ENCODE measurements at places on chromosomes 1 and 21. TPM values are rescaled to one million over a fixed set of nuclear protein-coding genes. Genes with fewer than 3 reads are reported as not detected.
A peak's percentile ranks its signal among the peaks of the same experiment; 100 is the strongest.

DNA sequence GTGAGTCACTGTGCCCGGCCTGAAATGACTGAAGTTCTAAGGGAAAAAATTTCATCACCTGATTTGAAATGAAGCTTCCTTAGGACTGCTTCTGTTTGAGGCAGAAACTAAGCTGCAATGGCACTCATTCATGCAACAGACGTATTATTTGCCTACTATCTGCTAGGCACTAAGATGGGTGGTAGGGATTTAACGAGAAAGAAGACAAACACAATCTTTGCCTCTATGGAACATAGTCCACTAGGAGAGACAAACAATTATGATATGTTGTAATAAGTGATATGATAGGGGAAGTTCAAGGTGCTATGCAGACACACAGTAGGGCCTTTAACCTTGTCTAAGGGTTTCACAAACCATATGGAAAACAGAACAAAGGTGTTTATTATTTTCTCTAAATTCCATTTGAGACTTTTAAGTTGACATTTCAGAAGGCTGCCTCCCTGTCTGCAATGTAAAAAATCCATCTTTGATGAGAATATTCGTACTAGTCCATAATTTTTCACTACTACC, 11.3 kb downstream of the LIX1L start:
- H3K36me3 ChIP-seq, result peaks cover 18% of the 10 kb centered on the region
- H3K27ac ChIP-seq, result no peak overlapping the region
- H3K4me1 ChIP-seq, result peaks cover 24% of the 10 kb centered on the region

GRCh38 chr1:161427733-161428516, 60.2 kb upstream of the CFAP126 start:
- H3K4me1 ChIP-seq, result peaks cover 13% of the 10 kb centered on the region
- H3K36me3 ChIP-seq, result no peaks in the 10 kb centered on the region
- H3K27me3 ChIP-seq, result peaks cover 64% of the 10 kb centered on the region
- DNase-seq, result peak; percentile 37
- peak overlapping the region; percentile 57 for H3K4me3 ChIP-seq

GRCh38 chr1:206955476-206956451, 9.5 kb upstream of the PIGR start:
- no peaks in the 10 kb centered on the region for H3K27me3 ChIP-seq
- no peak overlapping the region for H3K27ac ChIP-seq
- no peak overlapping the region for H3K4me3 ChIP-seq

GRCh38 chr1:13549521-13549920, 34.1 kb upstream of the PDPN start:
- no peak for DNase-seq
- no peaks in the 10 kb centered on the region for H3K36me3 ChIP-seq
- H3K27me3 ChIP-seq, result peaks cover 3% of the 10 kb centered on the region

DNA sequence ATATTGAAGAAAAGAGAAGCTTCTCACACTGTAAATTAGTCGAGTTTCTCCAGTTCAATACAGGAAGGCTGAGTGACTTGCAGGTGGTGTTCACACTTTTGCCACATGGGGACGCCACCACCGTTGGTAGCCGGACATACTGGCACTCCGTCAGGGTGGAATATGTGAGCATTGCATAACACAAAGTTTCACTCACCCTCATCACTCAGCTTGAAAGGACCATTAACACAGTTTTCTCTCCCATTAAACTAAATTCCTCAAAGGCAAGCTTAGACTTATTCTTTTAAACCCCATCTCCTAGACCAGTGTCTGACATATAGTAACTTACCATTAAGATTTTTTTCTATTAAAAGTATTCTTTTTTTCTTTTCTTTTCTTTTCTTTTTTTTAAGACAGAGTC, 105.3 kb upstream of the SERBP1 start:
- H3K4me1 ChIP-seq, result no peaks in the 10 kb centered on the region
- H3K27me3 ChIP-seq, result no peaks in the 10 kb centered on the region
- H3K4me3 ChIP-seq, result no peak overlapping the region
- H3K27ac ChIP-seq, result no peak overlapping the region
- no peaks in the 10 kb centered on the region for H3K36me3 ChIP-seq
- peak; percentile 53 for DNase-seq

DNA sequence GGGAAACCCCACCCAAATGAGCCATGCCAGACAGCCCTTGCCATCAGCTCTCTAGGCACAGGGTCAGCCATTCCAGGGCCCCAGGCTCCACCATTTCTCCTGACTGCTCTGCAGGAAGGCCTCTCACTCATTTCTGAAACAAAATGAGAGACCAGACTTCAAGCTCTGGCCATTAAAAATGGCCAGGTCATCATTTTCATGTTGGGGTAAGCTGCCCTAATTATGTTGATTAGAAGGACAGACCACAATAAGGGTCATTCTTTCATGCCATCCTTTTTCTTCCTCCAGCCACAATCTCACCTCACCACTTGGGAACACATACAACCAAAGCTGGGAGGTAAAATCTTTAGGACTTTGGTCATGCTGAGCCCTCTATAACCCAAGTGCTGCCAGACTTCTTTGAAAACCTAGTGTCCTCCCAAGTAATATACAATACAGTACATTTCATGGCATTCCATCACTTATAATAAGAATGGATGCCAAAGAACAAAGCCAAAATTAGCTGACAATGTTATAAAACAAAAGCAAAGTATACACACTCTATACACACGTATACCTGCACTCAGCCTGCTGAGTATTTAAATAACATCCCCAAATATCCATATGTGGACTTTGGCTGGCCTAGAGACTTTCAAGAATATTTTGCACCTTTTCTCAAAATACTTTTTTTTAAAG, 22.4 kb upstream of the RBBP5 start:
- H3K27ac ChIP-seq, result no peak overlapping the region
- H3K27me3 ChIP-seq, result no peaks in the 10 kb centered on the region
- no peak overlapping the region for H3K4me3 ChIP-seq
- no peak for DNase-seq
- H3K36me3 ChIP-seq, result peaks cover 10% of the 10 kb centered on the region

GRCh38 chr1:36869826-36870225, 164.5 kb downstream of the GRIK3 start:
- no peaks in the 10 kb centered on the region for H3K27me3 ChIP-seq
- H3K36me3 ChIP-seq, result no peaks in the 10 kb centered on the region
- H3K27ac ChIP-seq, result no peak overlapping the region
- H3K4me1 ChIP-seq, result no peaks in the 10 kb centered on the region

DNA sequence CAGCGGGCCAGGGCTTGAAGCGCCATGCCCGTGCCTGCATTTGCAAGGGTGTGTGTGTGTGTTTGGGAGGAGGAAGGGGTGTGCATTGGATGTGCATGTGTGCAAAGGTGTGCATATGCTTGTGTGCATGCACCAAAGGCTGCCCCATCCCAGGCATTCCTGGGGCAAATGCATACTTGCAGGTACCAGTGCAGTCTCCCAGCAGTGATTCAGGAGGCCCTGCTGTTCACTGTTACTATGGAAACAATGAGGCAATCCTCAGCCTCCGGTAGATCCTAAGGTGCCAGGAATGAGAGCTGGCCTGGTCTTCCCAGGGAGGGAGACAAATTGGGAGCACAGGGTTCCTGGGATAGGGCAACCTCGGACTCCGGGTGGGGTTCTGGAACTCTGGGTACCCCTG, 7.5 kb upstream of the FNDC5 start:
- peaks cover 40% of the 10 kb centered on the region for H3K27me3 ChIP-seq
- H3K36me3 ChIP-seq, result no peaks in the 10 kb centered on the region
- no peak overlapping the region for H3K27ac ChIP-seq
- no peak overlapping the region for H3K4me3 ChIP-seq
- DNase-seq, result no peak

- peaks cover 8% of the 10 kb centered on the region for H3K36me3 ChIP-seq
- H3K27me3 ChIP-seq, result no peaks in the 10 kb centered on the region
- no peak for DNase-seq
- H3K4me3 ChIP-seq, result no peak overlapping the region
- H3K27ac ChIP-seq, result no peak overlapping the region
Observed at GRCh38 chr1:181251713-181252075, 163.2 kb downstream of the IER5 start.

GRCh38 chr1:186750257-186750656, 70.0 kb upstream of the PTGS2 start:
- H3K27me3 ChIP-seq, result no peaks in the 10 kb centered on the region
- no peaks in the 10 kb centered on the region for H3K36me3 ChIP-seq
- no peak for DNase-seq
- H3K4me3 ChIP-seq, result no peak overlapping the region

GRCh38 chr1:179510038-179510437, 65.7 kb downstream of the NPHS2 start:
- H3K27me3 ChIP-seq, result peaks cover 9% of the 10 kb centered on the region
- no peak overlapping the region for H3K27ac ChIP-seq
- H3K36me3 ChIP-seq, result no peaks in the 10 kb centered on the region
- H3K4me3 ChIP-seq, result no peak overlapping the region

DNA sequence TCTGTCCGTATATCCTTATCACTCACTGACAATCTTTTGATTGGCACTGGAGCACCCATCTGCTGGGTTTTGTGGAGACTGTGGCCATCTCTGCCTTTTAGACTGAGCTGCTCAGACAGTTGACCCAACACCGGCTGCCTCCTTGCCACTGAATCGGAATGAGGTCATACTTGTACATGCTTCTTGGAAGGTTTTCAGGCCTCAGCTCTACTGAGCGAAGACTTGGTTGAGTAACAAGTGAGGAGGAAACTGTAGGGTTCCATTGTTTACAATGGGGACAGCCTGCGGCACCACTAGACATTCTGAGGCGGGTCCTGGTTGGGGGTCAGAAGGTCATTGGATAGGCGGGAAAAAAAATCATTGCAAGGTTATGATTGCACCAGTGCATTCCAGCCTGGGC, 320.3 kb downstream of the KIF26B start:
- no peaks in the 10 kb centered on the region for H3K27me3 ChIP-seq
- DNase-seq, result no peak
- H3K36me3 ChIP-seq, result no peaks in the 10 kb centered on the region
- no peak overlapping the region for H3K27ac ChIP-seq
- no peak overlapping the region for H3K4me3 ChIP-seq

DNA sequence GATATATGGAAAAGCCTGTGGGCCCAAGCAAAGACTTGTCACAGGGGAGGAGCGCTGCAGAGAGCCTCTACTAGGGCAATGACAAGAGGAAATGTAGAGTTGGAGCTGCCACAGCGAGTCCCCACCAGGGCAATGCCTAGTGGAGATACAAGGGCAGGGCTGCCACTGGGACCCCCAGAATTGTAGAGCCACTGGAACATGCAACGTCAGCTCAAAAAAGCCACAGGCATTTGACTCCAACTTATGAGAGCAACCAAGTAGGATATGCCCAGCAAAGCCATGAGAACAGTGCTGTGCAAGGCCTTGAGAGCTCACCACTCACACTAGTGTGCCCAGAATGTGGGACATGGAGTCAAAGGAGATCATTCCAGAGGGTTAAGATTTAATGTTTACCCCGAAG, 63.7 kb upstream of the CAMK1G start:
- no peak overlapping the region for H3K27ac ChIP-seq
- DNase-seq, result no peak
- H3K27me3 ChIP-seq, result peaks cover 10% of the 10 kb centered on the region
- H3K36me3 ChIP-seq, result no peaks in the 10 kb centered on the region
- H3K4me1 ChIP-seq, result no peaks in the 10 kb centered on the region

GRCh38 chr1:179761296-179761695, 18.2 kb downstream of the FAM163A start:
- no peak for DNase-seq
- no peak overlapping the region for H3K4me3 ChIP-seq
- H3K27ac ChIP-seq, result no peak overlapping the region

DNA sequence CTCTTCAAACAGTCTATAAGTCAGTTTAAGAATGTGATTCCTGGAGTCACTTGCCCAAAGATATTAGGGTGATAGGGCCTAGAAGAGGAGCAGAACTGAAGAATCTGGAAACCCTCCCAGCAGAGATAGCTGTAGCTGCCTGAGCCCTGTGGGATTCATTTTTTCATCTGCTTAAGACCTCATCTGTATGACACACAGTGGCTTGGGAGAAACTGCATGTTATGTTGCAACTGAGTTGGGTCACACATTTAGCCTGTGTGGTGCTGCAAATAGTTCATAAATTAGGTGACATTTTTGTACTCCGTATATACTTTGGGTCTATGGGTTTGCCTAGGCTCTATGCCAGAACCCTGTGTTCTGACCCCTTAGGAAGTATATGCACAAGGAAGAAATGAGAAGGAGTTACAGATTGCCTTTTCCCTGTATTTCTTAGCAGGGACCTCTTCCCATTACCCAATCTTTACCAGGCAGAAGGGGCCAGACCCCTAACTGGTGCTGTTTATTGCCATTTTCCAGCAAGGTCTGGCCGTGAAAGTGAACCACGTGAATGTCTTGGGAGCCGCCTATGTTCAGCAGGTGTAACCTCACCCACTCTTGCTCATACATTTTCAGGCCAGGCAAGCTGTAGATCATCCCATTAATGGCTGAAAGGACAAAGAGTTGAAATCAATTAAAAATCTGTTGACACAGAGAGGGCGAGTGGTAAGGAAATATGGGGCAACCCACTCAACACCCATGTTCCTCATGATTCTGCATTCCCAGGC, 41.9 kb upstream of the SLC19A2 start:
- no peak for DNase-seq
- no peak overlapping the region for H3K27ac ChIP-seq
- H3K4me3 ChIP-seq, result no peak overlapping the region
- H3K36me3 ChIP-seq, result peaks cover 59% of the 10 kb centered on the region
- peaks cover 12% of the 10 kb centered on the region for H3K4me1 ChIP-seq

GRCh38 chr1:74763807-74764206, 30.9 kb downstream of the TYW3 start:
- H3K4me3 ChIP-seq, result no peak overlapping the region
- peaks cover 13% of the 10 kb centered on the region for H3K4me1 ChIP-seq
- no peaks in the 10 kb centered on the region for H3K27me3 ChIP-seq
- H3K27ac ChIP-seq, result peak overlapping the region; percentile 55
- peaks cover 44% of the 10 kb centered on the region for H3K36me3 ChIP-seq

GRCh38 chr1:228851618-228852017, 116.3 kb downstream of the RHOU start:
- H3K27ac ChIP-seq, result no peak overlapping the region
- H3K4me1 ChIP-seq, result no peaks in the 10 kb centered on the region
- DNase-seq, result no peak
- H3K36me3 ChIP-seq, result no peaks in the 10 kb centered on the region

The MCOLN2 gene
- total RNA-seq, result 20.0 TPM

The SPATA45 gene
- total RNA-seq, result not detected

The ANXA9 gene
- not detected for total RNA-seq

The PRKAA2 gene
- total RNA-seq, result 0.02 TPM

The TMPRSS2 gene
- total RNA-seq, result not detected

The GRHL3 gene
- total RNA-seq, result not detected

The CDA gene
- total RNA-seq, result not detected

The KCNJ15 gene
- 1.1 TPM for total RNA-seq
